ENCODE measurements at places on chromosomes 12 and 14.

GRCh38 chr12:46470036-46470627 is 97.6 kb upstream of the SLC38A2 start:
- DNase-seq, result peak; percentile 64

DNA sequence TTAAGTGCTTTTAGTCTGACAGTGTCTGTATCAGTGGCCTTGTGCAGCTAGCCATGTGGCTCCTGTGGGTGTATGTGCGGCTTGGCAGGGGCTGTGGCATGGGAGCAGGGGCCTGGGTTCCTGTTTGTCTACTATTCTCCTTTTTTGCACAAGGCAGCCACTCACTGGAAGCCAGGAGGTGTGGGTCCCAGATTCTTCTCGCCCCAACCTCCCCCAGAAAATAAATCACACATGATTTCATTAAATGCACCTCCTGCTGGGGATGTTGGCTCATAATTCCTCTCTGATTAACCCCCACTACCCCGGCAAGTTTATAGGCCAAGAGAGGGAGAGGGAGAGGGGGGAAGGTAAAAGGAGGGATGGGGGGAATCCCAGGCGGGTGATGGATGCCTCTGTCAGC is 17.6 kb downstream of the CALCOCO1 start:
- no peak for DNase-seq

GRCh38 chr14:94022532-94023411 is 3.4 kb upstream of the OTUB2 start:
- DNase-seq, result peak; percentile 25

DNA sequence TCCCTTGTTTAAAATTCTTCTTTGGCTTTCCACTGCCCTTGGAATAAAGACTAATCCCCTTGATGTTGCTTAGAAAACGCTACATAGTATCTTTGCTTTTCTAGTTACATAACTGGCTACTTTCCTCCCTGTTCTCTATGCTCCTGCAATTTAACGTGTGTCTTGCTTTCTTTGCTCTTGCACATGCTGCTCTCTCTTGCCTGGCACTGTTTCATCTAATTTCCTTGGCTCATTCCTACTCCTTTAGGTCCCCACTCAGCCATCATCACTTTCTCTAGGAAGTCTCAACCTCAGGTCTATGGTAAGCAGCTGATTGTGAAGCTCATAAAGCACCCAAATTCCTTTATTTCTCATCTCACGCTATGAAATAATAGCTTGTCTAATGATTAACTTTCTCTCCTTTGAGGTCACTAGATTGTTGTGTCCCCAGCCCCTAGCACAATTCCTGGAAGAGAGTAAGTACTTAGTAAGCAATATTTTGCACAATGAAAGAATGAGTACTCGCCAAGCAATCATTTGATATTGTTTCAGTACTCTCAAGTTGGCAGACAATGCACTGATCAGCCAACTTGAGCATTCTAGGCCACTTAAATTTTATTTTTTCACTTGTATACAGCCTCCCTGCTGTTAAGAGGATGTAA is 3.3 kb downstream of the ALDH6A1 start:
- no peak for DNase-seq

DNA sequence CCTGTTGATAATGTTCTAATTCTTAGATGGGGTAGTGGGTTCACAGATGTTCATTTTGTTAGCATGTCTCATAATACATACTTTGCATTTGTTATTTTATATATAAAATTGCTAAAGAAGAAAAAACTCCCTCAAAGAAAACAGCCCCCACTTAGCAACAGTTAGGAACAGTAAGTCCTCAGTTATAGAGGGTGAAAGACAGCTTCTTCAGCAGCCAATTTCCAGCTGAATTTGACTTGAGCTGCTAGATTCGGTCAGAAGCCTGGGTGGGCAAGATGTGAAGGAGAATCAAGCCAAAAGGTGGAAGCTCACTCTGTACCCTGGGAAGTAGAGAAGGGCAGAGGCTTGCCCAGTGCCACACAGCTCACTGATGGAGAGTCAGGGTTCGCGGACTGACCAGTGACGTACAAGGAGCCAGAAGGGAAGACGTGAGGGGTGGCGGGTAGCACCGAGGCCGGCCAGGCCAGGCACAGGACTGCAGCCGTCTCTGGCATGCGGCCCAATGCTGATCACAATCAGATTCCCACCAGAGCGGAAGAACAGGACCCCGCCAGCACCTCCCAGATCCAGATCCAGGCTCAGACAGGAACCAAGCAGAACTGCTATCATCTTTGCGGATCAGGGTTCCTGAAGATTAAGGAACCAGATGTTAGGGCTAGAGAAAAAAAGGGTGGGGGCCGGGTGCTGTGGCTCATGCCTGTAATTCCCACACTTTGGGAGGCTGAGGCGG is 30.4 kb upstream of the VWF start:
- DNase-seq, result no peak

GRCh38 chr12:105659355-105660075 is 329.0 kb downstream of the C12orf75 start:
- no peak for DNase-seq

- no peak for DNase-seq
These were observed 502.9 kb upstream of the STXBP6 start for GRCh38 chr14:25552826-25553225.

GRCh38 chr12:54865683-54866324 is 11.5 kb downstream of the MUCL1 start:
- DNase-seq, result no peak

DNA sequence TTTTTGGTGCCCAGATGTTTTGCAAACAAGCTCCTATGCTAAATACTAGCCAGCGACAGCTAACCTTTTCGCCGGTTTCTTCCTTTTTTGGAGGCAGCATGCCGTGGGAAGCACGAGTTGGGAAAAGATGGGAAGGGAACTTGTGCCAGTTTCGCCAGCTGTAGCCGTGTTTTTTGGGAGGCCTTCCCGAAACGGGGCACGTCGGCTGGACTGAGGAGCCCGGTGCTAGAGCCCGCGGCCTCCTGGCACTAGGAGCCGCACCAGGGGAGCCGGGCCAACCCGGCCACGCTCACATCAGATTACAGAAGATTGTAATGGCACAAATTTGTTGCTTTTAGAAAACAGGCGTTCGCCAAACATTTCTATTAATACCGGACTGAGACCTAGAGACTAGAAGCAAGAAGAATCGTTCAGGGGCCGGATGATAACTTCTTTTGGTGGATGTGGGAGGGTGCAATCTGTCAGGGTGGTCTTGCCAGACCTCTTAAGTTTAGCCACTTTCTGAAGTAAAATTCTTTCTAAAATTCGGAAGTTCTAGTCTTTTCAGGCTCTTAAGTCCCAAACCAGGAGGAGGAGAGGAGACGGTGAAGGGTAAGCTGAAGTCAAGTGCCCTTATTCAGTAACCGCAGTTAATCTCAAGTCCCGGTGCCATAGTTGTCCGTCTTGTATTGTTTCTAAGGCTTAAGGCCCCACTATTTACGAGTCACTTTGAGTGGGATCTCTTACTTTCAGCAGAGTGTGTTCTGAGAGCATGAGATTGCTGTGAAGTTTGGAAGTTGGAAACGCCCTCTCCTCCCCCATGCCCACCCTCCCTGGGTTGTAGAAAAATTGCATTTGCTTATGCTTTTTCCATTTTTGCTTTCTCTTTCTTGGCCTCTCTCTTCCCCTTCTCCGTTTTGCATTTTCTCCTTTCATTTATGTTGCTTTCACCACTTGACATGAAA is 1.3 kb downstream of the RASSF3 start:
- DNase-seq, result peak; percentile 82

DNA sequence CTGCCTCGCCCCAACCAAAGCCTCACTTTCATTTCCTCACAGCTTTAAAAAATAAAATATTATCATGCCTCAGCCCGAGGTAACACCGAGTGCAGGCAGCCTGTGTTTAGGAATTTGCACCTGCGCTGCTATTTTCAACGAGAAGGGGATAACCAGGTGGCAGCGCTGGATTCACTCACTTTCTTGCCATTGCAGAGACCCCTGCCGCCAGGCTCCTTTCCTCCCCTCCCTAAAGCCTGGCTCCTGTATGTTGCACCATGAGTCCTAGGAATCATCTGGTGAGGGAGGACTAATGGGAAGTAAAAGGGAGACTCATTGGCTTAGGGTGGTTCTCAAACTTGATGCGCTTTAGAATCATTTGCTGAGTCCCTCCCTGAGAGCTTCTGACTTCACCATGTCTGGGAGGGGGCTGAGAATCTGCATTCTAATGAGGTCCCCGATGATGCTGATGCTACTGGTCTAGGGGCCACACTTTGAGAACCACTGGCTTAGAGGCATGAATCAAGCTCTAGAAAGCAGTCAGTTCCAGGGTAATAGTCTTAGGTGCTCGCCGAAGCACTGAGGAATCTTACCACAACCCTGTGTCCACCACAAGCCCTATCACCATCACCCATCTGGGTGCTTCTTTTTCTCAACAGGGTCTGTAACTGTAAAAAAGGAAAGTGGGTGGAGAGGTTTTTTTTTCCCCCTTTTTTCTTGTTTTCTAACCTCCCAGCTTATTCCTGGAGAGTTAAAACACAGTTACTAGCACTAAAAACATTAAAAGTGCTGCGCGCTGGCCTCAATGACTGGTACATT is 83.8 kb downstream of the SLC38A1 start:
- DNase-seq, result no peak

DNA sequence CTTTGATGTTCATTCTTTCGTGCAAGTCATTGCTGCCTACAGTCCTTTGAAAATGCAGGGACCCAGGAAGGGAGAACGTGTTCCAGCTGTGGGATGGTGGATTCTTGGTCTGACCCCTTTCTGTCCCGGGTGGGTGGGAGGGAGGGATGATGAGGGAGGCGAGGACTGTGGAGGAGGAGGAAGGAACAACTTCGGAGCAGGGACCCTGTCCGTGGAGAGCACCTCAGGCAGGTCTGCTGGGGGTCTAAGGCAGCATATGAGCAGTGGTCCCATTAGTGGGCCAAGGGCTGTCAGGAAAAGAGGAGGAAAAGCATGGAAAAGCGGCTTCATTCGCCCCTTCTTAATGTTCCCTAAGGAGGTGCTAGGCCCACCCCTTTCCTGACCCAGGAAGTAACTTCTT is 36.0 kb downstream of the CACNA2D4 start:
- no peak for DNase-seq

GRCh38 chr12:124224535-124225110 is 70.3 kb upstream of the RFLNA start:
- DNase-seq, result no peak

DNA sequence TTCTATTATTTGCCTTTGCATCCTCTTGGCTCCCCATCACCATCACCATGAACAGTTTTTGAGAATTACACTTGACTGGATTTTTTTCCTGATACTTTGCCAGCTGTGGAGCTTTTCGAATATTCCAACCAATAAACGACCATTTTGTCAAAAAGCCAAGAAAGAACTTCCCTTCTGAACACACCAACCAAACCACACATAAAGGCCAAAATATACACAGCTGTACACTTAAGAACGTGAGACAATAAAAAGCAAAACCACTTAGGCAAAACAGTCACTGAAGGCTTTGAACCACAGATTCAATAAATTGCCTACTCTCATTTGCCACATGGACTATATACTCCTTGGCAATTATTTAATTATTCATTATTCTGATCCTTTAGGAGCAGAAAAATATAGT is 1.1 kb downstream of the C14orf93 start:
- peak; percentile 10 for DNase-seq

DNA sequence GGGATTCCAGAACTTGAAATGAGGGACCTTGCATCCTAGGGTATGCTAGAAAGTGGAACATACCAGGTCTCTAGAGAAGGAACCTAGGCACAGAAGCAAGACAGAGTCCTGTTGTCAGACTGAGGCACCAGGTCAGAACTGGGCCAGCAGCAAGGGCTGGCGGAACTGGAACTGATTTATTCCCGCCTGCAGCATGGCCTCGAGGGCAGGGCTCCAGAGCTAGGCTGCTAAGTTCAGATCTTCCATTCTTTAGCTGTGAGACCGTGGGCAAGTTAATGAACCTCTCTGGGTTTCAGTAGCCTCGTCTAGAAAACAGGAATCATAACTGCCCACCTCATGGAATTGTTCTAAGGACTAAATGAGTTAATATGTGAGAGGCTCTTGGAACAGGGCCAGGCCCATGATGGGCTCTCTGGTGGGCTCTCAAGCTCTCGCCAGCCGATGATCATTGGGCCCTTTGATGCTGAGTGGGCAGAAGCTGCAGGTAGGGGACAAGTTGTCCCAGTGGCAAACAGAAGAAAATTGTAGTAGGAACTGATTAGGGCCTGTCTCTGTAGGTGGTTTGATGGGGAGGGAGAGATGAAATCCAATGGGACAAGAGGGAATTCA is 199.8 kb downstream of the ZFP36L1 start:
- no peak for DNase-seq

GRCh38 chr12:80353254-80353653 is 90.8 kb upstream of the PTPRQ start:
- no peak for DNase-seq

DNA sequence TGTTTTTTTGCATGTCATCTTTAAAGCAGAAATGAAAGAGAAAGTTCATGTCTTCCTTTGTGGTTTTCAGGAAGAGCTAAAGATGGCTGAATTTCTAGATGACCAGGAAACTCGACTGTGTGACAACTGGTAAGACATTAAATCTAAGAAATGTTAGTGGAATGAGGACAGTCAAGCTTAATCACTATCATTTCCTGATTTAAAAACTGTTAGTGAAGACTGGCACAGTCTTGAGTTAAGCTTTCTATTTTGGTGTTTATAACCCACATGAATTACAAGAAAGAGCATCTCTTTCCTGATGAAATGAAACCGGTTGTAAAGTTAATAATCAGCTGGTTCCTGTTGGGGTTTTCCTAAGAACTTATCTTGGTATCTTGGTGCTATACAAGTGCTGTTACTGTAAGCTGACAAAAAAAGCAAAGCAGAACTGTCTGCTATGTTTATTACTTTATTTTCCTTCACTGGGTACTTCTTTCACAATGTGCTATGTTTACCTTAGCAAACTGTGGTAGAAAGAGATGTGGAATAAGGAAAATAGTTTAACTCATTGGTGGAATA is 5.2 kb downstream of the TRAFD1 start:
- peak; percentile 89 for DNase-seq

- no peak for DNase-seq
These were observed 84.8 kb upstream of the MAP1LC3B2 start for GRCh38 chr12:116474331-116474730.

GRCh38 chr12:110005319-110005973 is 6.2 kb downstream of the ANKRD13A start:
- no peak for DNase-seq

DNA sequence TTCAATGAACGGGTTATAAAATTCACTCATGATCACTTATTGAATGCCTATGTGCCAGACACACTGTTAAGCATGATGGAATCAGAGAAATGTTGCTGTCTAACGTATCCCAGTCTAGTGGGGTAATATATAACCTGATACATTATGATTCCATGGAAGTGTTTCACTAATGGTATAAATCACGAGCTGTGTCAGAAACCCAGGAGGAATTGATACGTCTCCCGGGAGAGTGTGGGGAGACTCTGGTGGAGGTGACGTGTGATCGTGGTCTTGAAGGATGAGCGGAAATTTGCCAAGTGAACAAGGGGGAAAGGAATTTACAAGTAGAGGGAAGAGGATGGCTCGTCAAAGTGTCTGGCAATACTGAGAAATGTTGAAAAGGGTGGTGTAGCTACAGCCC is 26.5 kb downstream of the MANSC1 start:
- DNase-seq, result no peak

- peak; percentile 44 for DNase-seq
These were observed 10.2 kb upstream of the GPX2 start for GRCh38 chr14:64952598-64953309.

GRCh38 chr14:51674294-51675002 is 22.7 kb downstream of the FRMD6 start:
- no peak for DNase-seq

Measured in suppressor macrophage treated with lipopolysaccharide for 4 hours (primary cell).